LNCaP clone FGC (cell line): ENCODE measurements at places on chromosomes 16 and 17.
A peak's percentile ranks its signal among the peaks of the same experiment; 100 is the strongest.

DNA sequence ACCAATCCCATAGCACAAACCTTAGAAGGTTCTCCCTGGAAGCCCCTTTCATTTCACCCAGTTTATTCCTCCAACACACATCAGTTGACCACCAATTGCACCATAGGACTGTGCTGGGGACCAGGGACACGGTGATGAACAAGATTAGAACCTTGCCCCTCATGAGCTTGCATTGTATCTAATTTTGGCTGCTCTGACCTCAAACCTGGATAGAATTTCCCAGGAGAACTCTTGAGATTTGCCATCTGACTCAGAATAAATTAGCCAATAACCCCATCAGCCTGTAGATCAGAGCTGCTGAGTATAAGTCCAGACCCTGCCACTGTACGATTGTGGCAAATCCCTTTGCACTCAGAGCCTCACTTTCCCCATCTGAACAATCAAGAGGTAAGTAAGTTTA is 52.1 kb downstream of the CDH11 start:
- no peak for DNase-seq

DNA sequence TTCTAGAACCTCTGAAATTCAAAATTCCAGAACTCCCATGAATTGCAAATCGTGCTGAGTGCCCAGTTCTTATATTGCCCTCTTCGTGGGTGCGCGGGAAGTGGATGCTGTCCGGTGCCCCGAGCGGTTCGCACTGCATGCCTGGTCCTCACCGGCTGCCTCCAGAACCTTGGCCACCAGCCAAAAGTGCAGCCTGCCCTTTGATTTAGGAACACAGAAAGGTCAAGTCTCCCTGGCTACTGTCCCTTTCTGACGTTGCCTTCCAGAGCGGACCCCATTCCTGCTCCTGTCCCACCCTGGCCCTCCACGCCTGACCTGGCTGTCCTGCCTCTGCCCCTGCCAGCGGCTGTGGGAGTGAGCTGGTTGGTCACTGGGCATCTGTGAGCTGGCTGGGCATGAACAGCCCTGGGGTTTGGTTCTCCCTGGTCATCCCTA is 9.7 kb downstream of the NEUROD2 start:
- no peak for DNase-seq

- peak; percentile 15 for DNase-seq
These were observed 49.3 kb upstream of the CACNG4 start for GRCh38 chr17:66915204-66915611.

DNA sequence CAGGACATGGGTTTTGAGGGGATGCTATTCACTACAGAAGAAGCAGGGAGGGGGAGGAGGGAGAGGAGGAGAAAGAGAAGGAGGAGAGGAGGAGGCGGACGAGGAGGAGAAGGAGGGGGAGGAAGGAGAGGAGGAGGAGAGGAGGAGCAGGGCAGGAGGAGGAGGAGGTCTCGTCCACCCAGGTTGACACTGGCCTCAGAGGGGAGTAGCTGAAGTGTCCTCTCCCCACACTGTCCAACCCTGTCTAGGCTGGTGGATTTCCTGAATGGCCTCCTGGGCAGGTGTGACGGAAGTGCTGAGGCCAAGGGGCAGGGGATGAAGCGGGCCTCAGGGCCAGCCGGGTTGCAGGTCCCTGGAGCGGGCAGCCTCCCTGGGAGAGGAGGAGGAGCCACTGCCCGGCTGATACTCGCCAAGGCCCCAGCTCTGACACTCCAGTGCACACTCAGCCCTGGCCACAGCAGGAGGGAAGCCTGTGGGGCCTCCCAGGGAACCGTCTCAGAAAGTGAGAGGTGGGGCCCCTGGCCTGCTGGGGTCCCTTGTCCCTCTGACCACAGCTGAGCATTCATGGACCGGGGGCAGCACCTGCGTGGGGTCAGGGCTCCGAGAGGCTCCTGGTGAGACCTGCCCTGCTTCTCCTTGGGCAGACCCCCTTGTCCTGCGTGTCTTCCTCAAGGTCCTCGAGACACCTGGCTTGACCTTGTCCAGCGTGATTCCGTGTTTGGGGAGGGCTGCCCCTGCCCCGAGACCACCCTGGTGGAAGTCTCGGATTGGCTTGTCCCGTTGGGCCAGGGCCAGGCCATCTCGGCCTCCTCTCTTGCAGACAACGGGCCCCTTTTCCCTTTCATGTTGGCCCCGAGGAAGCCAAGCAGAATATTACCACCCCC is 200.6 kb upstream of the CIBAR2 start:
- no peak for DNase-seq

- no peak for DNase-seq
These were observed 47.0 kb downstream of the CCDC182 start for GRCh38 chr17:57697891-57698711.

DNA sequence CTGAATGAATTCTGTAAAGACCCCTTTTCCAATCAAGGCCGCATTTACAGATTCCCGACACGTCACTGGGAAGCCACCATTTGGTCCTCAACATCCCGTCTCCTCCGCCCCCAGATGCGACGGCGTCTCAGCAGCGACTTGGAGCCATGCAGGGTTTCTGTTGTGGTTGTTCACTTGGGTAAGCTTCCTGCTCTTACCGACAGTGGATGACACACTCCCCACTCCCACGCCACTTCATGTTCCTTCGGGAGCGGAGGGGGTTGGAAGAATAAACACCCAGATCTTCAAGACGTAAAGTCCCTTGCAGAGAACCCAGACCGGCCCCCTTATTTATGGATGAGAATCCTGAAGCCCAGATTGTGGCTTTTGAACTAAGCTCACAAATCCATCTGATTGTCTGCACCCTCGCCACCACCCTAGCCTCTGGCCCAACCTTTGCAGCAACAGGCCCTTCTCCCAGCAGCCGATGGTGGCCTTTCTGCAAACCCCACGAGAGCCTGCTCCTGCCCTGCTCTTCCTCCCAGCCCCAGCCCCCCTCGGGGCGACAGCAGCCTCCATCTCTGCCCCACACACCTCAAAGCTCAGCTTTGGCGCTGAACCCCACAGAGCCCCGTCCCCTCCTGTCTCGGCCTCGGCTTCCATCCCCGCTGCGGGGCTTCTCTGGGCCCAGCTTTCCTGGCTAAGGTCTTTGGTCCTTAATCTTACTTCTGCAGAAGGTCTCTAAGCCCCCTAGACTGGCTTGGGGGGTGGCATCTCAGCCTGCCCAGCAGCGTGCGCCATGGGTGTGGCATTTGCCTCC is 19.0 kb upstream of the OSGIN1 start:
- no peak for DNase-seq

- no peak for DNase-seq
These were observed 18.1 kb upstream of the ICAM2 start for GRCh38 chr17:64038331-64039105.
